Stimulated activated CD4-positive, alpha-beta T cell treated with anti-CD3 and anti-CD28 coated beads, Interleukin-15, amount 100 ng/mL, for 24 hours (primary cell): ENCODE measurements at places on chromosomes 12 and 14.

- no peak for DNase-seq
Observed at GRCh38 chr14:69475194-69475818, 9.2 kb upstream of the PLEKHD1 start.

DNA sequence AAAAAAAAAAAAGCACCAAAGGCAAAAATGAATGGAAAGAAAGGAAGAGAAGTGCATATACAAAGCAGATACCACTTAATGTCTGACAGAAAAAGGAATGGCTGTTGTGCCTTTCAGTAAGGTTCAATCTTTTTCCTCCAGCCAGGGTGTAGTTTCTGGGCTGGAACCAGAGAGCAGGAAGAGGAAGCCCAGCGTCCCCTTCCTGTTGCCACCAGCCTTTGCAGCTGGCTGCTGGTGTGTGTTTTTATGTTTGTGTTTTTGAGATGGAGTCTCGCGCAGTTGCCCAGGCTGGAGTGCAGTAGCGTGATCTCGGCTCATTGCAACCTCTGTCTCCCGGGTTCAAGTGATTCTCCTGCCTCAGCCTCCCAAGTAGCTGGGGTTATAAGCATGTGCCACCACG lies 64.6 kb upstream of the LTA4H start:
- DNase-seq, result no peak

GRCh38 chr12:19964549-19964948 lies 403.8 kb upstream of the PDE3A start:
- DNase-seq, result no peak

- DNase-seq, result no peak
Observed at GRCh38 chr14:23033251-23033727, 1.4 kb downstream of the PSMB5 start.
